Activated T-cell treated with anti-CD3 and anti-CD28 coated beads for 48 hours (primary cell): ENCODE measurements at places on chromosomes 3 and 15.

DNA sequence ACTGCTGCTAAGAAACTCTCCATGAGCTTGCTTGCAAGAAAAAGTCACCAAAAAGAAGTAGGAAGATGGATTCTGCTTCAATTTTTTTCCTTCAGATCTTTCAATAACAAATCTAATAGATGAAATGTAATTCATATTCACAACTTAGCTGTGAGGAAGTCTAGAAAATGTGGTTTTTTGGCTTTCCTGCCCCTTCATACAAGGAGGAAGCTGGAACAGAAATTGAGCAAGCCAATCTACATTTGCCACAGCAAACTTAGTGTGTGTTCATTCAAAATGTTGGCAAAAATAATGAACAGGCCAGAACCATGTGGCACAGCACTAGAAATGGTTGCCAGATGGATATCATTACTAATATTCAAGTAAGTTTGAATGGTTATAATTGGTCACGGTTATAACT, 93.2 kb upstream of the NEDD4 start:
- DNase-seq, result no peak

DNA sequence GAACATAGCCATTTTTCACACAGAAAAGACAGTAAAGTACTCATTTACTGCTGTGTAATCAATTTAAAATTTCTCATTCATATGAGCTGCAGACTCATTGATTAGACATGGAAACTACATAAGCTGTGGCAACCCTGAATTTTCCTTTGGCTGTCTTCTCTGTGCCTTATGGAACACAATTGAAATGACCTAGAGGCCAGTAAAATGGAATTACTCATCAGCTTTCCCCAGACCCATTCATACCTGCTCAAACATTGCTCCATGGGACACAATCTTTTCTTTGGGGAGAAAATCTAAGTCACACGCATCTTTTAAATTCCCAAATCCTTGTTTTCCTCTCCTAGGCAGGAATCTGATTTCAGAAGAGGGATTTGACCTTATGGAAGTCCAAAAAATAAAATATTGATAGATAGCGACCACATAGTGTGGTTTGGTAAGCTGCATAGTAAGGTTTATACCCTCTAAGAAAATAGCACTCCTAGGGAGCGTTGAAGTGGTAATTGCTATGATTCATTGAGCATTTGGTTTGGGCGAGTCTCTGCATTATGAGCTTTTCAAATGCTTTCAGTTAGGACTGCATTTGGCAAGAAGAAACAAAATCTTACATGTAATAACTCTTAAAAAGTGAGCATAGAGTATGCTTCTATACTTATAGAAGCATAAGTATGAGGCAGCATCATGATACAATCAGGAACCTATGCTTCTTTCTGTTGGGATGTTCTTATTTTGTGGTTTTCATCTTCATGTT, 243.4 kb upstream of the GADL1 start:
- no peak for DNase-seq

- DNase-seq, result no peak
Observed at GRCh38 chr15:28979208-28979841, 93.6 kb downstream of the APBA2 start.

DNA sequence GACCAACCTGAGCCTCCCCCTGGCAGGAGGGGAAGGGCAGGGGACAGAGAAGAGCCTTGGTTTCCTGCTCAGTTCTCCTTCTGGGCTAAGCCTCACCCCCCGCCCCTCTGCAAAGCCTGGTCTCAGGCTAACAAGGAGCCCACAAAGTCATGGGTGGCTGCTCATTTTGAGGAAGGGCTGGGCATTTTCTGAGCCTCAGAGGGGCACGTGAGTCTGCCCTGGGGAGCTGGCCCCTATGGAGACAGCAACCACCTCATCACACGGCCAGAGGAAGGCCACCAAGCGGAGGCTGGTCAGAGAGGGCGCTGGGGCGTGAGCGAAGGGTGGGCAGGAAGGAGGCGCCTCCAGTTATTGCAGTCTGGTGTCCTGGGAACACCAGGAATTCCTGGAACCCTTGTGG, 18.7 kb downstream of the ABTB1 start:
- DNase-seq, result no peak

GRCh38 chr15:68989541-68990230, 24.8 kb upstream of the NOX5 start:
- no peak for DNase-seq

GRCh38 chr3:155363690-155364070, 70.2 kb upstream of the STRIT1 start:
- DNase-seq, result no peak
